ENCODE measurements at places on chromosomes 1 and 21.

DNA sequence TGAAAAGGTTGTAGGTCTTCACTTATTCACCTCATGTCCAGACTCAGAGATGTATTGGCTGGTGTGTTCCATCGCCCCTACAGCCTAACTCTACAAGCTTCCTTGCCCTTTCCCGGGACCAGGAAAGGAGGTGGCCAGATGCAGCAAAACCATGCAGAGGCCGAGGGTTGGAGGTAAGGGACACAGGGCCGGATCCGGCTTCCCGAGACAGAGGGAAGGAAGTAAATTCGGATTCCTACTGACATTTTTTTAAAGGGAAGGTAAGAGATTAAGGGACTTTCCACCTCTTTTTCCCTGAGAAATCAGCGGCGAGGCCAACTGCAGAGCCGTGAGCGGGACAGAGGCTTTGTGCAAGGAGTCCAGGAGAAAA lies 12.7 kb downstream of the EPHA10 start:
- no peak for DNase-seq

DNA sequence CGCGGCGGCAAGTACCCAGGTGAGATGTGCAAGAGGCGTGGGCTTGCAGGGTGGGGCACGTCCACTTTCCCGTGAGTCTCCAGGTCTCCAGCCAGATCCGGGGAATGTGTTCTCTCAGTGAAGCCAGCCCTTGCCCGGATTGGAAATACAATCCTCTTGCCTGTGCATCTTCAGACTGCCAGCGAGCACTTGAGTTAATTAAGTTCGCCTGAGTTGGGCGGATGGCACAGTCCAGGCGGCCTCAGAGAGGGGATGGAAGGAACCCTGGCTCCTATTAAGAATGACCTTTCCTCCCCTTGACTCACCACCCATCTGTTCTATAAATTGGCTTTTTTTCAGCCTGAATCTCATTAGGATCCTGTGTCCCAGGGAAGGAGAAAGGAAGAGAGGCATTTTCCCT lies 33.3 kb upstream of the CNTN2 start:
- no peak for DNase-seq

- no peak for DNase-seq
These were observed 49.3 kb downstream of the STX6 start for GRCh38 chr1:180973369-180973768.

- peak; percentile 3 for DNase-seq
These were observed 60.3 kb upstream of the CSF3R start for GRCh38 chr1:36542962-36543515.

GRCh38 chr21:37041706-37042271 lies 31.1 kb downstream of the PIGP start:
- DNase-seq, result no peak
